Activated CD8-positive, alpha-beta memory T cell treated with anti-CD3 and anti-CD28 coated beads for 4 hours (primary cell): ENCODE measurements at places on chromosomes 13 and 19.

DNA sequence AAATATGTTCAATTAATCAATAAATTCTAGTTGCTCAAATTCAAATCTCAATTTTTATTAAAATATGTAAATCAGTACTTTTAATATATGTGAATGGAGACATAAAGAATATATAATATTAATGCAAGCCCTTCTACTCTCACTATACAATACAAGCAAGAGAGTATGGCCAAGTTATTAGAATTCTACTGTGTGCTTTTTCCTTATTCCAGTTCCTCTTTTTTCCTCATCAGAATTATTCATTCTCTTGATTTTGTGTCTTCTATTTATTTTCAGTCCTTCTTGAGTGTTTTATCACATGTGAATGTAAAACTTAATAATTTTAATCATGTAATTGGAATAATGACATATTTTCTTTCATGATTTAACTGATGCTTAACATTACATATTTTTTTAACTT is 276.8 kb downstream of the PCDH20 start:
- DNase-seq, result no peak

GRCh38 chr13:46387064-46387851 is at the start of gene RUBCNL:
RUBCNL (minus strand) TSS chr13:46387252; CDS start chr13:46372475, 14,777 bp downstream.
- no peak for DNase-seq

DNA sequence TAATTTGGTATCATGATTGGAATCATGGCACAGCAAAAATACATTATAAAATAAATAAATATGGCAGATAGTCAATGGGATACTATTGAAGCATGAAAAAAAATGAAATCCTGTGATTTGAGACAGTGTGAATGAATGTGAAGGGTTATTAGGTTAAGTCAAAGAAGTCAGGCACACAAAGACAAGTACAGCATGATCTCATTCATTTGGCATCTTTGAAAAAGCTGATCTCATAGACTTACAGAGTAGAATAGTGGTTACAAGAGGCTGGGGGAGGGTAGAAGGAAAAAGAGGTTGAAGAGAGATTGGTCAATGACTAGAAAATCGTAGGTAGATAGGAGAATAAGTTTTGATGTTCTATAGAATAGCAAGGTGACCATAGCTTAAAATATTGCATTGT is 295.1 kb upstream of the SLITRK5 start:
- no peak for DNase-seq

DNA sequence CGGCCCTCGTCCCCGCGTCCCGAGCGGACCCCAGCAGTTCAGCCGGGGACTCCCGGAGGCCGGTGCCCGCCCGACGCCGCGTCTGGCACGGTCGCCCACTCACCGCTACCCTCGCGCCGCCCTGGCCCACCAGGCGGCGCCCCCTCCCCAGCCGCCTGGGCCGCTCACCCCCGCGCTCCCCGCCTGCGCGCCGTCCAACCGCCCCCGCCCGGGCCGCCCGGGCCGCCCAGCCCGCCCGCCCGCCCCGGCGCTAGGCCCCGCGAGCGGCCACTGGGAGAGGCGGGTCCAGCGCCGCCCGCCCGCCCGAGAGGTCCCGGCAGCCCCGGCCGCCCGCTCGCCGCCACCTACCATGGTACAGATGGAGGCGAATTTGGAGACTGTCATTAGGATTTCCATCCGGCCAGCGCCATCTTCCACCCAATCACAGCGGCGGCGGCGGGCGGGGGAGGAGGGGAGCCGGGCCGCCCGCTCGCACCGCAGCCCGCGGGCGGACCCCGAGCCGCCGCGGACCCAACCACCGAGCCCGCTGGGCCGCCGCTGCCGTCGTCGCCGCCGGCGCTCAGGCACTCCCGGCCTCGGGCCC is at the start of gene USP12:
Gene USP12, minus strand, starts transcription at position 568 of the 583 bp plus-strand sequence. Its CDS starts 172 bp downstream, at position 396.
- DNase-seq, result no peak

GRCh38 chr13:73411067-73411809 is 352.4 kb downstream of the KLF5 start:
- no peak for DNase-seq
